Neural progenitor cell (in vitro differentiated cells): ENCODE measurements at places on chromosomes 16 and 17.
A peak's percentile ranks its signal among the peaks of the same experiment; 100 is the strongest.

DNA sequence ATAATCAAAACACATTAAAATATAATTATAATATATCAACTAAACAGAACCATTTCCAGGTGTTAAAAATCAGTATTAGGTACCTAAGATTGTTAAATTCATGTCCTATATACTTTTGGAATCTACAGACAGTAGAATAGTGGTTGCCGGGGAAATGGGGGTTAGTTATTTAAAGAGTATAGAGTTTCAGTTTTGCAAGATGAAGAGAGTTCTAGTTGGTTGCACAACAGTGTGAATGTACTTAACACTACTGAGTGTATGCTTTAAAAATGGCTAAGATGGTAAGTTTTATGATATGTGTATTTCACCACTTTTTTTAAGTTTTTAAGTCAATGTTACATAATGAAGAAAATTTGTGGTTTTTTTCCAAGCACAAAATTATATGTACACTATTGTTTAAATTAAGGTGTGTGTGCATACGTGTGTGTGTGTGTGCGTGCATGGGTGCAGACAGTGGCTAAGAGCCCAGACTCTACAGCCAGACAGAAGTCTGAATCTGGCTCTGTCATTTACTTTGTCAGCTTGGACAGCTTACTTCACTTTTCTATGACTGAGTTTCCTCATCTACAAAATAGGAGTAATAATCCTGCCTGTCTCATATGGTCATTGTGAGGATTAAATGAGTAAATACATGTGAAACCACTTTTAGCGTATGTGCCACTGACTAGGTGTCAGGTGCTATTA, 25.3 kb upstream of the PHAF1 start:
- H3K4me1 ChIP-seq: peaks cover 14% of the 10 kb centered on the region
- H3K4me3 ChIP-seq: no peak overlapping the region
- no peak overlapping the region for H3K27ac ChIP-seq
- H3K36me3 ChIP-seq: no peaks in the 10 kb centered on the region
- DNase-seq: no peak
- H3K27me3 ChIP-seq: no peaks in the 10 kb centered on the region

DNA sequence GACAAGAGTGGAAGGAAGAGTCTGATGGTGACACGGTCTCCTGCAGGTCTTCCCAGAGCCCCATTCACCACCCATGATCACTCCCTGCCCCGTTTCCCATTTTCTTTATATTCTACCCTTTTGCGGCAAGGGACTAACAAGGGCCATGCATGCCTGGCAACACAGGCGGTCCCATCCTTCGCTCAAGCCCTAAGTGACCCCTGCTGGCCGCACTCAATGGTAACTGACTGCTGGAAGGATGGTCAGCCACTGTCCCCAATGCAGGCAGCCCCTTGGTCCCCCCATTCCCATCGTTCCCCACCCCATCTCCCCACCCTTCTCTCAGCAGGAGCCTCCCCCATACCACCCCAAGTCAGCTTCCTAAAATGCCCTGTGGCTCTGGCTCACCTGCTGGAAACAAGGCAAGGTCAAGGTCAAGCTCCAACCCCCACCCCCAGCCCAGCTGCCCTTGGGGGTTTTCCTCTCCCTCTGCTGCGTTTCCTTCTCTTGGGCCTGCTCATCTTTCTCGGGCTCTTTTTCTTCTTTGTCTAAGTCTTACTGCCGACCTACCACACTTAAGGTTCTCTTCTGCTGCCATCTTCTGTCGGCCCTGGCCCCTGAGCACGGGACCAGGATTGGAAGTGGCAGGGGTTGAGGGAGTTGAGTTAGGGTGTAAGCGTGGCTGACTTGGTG, 116.0 kb downstream of the RPTOR start:
- H3K4me1 ChIP-seq: peaks cover 20% of the 10 kb centered on the region
- no peaks in the 10 kb centered on the region for H3K27me3 ChIP-seq
- no peak overlapping the region for H3K27ac ChIP-seq
- no peak overlapping the region for H3K4me3 ChIP-seq
- no peaks in the 10 kb centered on the region for H3K36me3 ChIP-seq

GRCh38 chr16:58084635-58085034, 44.5 kb downstream of the CFAP20 start:
- no peak overlapping the region for H3K4me3 ChIP-seq
- no peaks in the 10 kb centered on the region for H3K36me3 ChIP-seq
- no peak for DNase-seq
- H3K27ac ChIP-seq: no peak overlapping the region
- no peaks in the 10 kb centered on the region for H3K4me1 ChIP-seq

DNA sequence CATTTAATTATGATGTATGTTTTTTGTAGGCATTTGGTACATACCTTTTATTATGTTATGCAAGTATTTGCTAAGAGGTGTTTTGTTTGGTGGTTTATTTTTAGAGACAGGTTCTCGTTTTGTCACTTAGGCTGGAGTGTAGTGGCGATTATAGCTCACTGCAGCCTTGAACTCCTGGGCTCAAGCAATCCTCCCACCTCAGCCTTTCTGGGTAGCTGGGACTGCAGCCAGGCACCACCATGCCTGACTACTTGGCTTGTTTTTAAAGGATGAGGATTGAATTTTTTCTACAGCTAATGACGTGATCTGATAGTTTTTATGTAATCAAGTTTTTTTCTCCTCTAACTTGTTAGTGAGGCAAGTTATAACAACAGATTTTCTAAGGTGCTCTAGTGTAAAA, 199.6 kb downstream of the SPECC1 start:
- no peak overlapping the region for H3K27ac ChIP-seq
- H3K27me3 ChIP-seq: no peaks in the 10 kb centered on the region
- H3K4me1 ChIP-seq: no peaks in the 10 kb centered on the region

DNA sequence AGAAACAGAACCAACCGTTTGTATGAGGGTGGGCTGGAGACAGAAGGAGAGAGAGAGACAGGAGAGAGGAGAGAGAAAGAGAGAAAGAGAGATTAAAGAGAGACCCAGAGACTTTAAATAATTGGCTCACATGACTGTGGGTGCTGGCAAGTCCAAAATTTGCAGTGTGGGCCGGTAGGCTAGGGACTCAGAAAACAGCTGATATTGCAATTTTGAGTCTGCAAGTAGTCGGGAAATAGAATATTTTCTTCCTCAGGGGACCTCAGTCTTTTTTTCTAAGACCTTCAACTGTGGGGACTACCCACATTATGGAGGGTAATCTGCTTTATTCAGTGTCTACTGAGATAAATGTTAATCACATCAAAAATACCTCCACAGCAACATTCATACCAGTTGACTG, 1439.0 kb downstream of the CDH11 start:
- no peak overlapping the region for H3K4me3 ChIP-seq
- H3K27ac ChIP-seq: no peak overlapping the region
- H3K36me3 ChIP-seq: no peaks in the 10 kb centered on the region
- no peaks in the 10 kb centered on the region for H3K4me1 ChIP-seq
- no peak for DNase-seq

DNA sequence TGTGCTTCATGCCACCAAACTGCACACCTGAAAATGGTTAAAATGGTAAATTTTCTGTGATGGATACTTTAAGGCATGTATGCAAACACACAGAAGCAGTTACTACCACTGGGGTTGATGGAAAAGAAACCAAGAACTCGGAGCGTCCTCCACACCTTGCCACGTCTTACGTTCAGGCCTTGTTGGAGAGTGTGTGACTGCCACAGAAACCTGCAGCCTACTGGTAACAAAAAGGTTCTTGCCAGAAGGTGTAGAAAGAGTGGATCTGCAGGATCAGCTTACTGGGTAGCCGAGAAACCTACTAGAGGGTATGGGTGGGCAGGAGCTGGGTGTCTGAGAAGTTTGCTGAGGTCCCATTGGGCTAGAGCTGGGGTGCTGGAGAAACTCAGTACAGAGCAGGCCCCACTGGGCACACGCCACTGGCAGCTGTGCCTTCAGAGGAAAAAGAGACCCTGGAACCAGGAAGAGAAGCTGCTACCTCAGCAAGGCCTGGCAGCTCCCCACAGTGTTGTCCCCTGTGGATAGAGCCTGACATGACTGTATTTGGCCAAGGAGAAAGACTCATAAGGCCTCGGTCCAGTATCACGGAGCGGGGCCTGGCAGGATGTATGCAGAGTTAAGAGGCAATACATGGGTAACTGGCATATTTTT, 204.6 kb downstream of the SEC14L1 start:
- no peak overlapping the region for H3K27ac ChIP-seq
- no peak for DNase-seq
- no peaks in the 10 kb centered on the region for H3K4me1 ChIP-seq
- no peaks in the 10 kb centered on the region for H3K36me3 ChIP-seq

GRCh38 chr17:55717898-55718735, 4.5 kb downstream of the TMEM100 start:
- no peak overlapping the region for H3K4me3 ChIP-seq
- H3K4me1 ChIP-seq: peaks cover 20% of the 10 kb centered on the region
- H3K27me3 ChIP-seq: no peaks in the 10 kb centered on the region
- peak; percentile 85 for DNase-seq
- no peak overlapping the region for H3K27ac ChIP-seq
- no peaks in the 10 kb centered on the region for H3K36me3 ChIP-seq

GRCh38 chr16:55144651-55145050, 179.4 kb upstream of the IRX6 start:
- H3K4me3 ChIP-seq: no peak overlapping the region
- H3K27me3 ChIP-seq: no peaks in the 10 kb centered on the region
- no peaks in the 10 kb centered on the region for H3K36me3 ChIP-seq
- H3K4me1 ChIP-seq: no peaks in the 10 kb centered on the region
- H3K27ac ChIP-seq: no peak overlapping the region

- H3K4me3 ChIP-seq: peak overlapping the region; percentile 39
- peak; percentile 91 for DNase-seq
- H3K4me1 ChIP-seq: peaks cover 11% of the 10 kb centered on the region
- no peaks in the 10 kb centered on the region for H3K36me3 ChIP-seq
- H3K27ac ChIP-seq: no peak overlapping the region
- H3K27me3 ChIP-seq: peaks cover 100% of the 10 kb centered on the region
Measured at GRCh38 chr17:8073627-8074484, 13.7 kb downstream of the ALOX12B start.

GRCh38 chr17:42422412-42422957, 571 bp downstream of the CAVIN1 start:
- peaks cover 42% of the 10 kb centered on the region for H3K27me3 ChIP-seq
- peak overlapping the region; percentile 65 for H3K4me3 ChIP-seq
- peak; percentile 57 for DNase-seq
- H3K27ac ChIP-seq: no peak overlapping the region

GRCh38 chr17:55200904-55201303, 63.9 kb upstream of the HLF start:
- H3K27me3 ChIP-seq: no peaks in the 10 kb centered on the region
- H3K4me3 ChIP-seq: no peak overlapping the region
- H3K4me1 ChIP-seq: no peaks in the 10 kb centered on the region
- no peak for DNase-seq
- H3K36me3 ChIP-seq: no peaks in the 10 kb centered on the region
- H3K27ac ChIP-seq: no peak overlapping the region

DNA sequence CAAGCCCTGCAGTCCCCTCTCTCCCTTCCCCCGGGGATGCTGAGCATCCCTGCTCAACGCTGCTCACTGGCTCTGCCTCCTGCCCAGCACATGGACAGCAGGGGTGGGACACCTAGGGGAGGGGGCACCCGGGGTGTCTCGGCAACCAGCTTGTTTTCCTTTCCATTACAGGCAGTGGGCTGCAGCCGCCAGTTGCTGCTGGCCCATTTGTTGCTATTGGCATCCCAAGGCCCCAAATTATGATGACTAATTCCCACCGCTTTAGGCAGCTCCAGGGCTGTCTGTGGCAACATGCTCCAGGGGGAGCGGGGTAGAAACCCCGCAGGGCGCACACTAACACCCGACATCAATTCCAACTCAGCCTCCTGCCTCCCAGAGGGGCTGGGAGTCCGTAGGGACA, 4.9 kb downstream of the SDK2 start:
- no peak overlapping the region for H3K27ac ChIP-seq
- DNase-seq: no peak
- peaks cover 23% of the 10 kb centered on the region for H3K4me1 ChIP-seq
- H3K27me3 ChIP-seq: no peaks in the 10 kb centered on the region

DNA sequence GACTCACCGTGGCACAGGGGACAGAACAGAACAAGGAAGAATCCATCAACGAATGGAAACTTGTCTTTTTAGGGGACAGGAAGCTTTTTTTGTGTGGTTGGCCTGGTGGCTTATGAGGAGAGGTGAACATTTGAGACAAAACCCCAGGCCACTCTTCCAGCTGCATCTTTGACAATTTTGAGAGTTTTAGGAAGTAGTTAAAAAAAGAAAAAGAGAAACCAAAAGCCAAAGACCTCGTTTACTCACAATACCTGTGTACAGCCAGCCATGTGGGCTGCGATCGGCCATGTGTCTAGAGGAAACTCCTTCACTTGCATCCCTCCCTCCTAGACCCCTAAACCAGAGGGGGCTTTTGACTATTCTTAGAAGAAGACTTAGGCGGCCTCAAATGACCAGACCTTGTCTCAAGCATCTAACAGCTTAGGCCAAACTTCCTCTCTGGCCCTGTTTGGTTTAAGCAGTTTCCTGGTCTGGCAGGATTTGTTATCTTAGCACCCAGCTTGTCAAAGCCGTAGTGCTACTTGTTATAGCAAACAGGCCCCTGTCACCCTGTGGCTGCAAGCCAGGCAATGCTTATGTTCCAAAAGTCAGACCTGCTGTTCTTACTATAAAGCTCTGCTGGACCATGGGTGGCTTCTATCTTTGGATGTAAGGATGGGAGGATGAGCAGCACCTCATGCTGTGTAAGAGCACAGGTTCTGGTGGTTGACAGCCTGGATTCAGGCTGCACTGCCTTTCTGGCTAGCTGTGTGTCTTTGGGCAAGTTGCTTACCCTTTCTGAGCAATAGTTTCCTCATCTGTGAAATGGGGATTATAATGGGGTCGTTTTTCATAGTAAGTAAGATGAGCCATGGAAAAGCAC, 17.7 kb downstream of the KSR1 start:
- no peaks in the 10 kb centered on the region for H3K27me3 ChIP-seq
- no peak overlapping the region for H3K27ac ChIP-seq
- H3K4me1 ChIP-seq: peaks cover 14% of the 10 kb centered on the region

- peaks cover 6% of the 10 kb centered on the region for H3K4me1 ChIP-seq
- H3K27ac ChIP-seq: no peak overlapping the region
- H3K4me3 ChIP-seq: no peak overlapping the region
- no peaks in the 10 kb centered on the region for H3K36me3 ChIP-seq
- DNase-seq: no peak
- H3K27me3 ChIP-seq: no peaks in the 10 kb centered on the region
Measured at GRCh38 chr17:82650723-82651122, 2.5 kb upstream of the WDR45B start.

DNA sequence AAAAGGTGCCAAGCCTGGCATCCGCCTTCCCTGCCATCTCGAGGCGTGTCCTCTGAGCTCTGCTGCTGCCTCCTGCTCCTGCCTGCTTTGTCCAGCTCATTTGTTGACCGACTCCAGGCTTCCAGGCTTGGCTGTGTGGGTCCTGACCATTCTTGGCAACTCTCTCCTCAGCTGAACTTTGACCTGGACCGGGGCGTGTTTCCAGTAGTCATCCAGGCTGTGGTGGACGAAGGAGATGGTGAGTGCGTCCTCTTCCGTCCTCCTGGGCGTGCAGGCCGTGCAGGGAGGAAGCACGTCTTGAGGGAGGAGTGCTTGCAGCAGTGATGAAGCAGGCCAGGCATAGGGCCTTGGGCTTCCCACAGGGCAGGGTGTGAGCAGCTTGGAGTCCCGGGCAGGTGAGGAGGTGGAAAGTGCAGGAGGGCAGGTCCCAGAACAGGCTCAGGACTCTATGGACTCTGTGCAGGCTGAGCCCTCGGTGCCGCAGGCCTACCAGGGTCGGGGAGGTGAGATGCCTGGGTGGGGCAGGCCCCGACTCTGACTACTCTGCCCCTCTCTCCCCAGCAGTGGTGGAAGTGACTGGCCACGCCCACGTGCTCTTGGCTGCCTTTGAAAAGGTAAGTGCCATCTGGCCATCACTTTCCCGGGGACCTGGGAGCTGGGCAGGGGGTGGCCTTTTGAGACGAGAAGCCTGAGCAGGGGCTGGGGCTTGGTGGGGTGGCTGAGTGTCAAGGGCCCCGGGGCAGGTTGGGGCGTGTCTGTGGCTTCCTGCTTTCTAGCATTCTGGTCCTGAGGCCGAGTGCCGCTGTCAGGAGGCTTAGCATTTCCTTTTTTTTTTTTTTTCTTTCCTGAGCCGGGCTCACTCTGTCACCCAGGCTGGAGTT, 28.6 kb upstream of the NUDT16L1 start:
- no peaks in the 10 kb centered on the region for H3K27me3 ChIP-seq
- no peaks in the 10 kb centered on the region for H3K4me1 ChIP-seq
- no peak overlapping the region for H3K4me3 ChIP-seq
